GM12864 (cell line): ENCODE measurements at places on chromosomes 12 and 14.

- no peak for DNase-seq
These were observed at the start of gene PYGL for GRCh38 chr14:50943943-50944646. Gene PYGL, minus strand, starts transcription at chr14:50944483. Its CDS starts 80 bp downstream, at chr14:50944403.

DNA sequence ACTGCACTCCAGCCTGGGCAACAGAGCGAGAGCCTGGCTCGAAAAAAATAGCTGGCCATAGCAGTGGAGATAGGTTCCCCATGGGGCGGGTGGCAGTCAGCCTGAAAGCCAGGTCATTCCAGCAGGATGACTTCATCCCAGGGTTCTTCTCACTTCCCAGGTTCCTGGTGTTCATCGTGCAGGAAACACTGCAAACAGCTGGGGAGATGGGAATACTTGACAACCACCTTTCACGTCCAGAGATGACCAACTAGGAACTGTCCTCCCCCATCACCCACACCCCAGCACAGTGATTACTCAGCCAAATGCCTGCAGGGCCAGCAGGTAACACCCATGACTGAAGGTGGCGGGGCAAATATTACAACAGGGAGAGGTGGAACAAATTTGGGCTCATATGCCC is 1.7 kb downstream of the VSIG10 start:
- no peak for DNase-seq

GRCh38 chr12:16766736-16767135 is 160.8 kb upstream of the LMO3 start:
- no peak for DNase-seq

DNA sequence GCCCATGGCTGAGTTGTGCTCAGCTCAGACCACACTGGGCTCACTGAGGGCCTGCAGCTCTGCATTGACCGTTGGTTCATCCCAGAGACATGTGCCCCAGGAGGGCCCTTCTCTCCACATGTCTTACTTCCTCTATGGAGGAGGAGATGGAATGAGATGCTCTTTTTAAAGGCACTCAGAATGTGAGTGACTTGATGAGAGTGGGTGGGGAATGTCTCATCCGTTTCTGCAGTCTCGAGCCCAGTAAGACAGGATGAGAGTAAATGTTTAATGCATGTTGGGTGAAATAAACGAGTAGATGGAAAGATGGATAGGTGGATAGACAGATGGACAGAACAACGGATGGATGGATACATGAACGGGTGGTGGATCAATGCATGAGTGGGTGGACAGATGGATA is 68.8 kb upstream of the NOS1 start:
- DNase-seq, result no peak

DNA sequence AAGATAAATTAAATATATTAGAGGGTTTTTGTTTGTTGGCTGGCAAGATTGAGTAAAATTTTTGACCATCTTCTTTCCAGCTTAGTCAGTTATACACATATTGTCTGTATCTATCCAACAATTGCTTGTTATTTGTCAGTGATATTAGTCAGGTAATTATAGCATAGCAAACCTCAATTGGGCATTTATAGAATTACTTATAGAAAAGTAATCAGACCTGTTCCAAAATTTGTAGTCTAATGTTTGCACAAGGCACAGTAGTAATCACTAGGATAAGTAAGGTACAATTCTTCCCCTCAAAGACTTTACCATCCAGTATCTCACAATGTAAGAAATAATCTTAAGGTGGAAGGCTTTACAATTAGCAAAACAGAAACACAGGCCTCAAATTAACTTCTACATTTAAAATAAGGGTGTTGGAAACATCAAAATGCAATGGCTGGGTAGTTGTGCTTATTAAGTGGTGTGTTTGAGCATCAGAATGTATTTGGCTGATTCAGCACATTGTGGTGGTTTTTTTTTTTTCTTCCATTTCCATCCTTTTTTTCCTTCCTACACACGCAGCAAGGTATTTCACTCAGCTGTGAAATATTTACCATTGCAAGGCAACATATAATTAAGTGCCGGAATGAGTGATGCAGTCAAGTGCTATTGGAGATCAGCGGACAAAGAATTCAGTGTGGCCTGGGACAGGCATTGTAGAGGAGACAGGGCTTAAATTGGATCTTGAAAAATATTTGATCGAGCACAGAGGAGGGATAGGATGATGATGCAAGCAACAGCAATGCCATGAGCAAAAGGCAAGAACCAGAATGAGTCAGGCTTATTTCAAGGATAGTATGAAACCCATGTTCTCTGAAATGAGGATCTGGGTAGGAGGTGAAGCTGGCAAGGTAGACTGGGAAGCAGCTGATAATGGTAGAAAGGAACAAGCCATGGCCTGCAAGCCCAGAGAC is 178.2 kb downstream of the AKAP6 start:
- no peak for DNase-seq

- DNase-seq, result no peak
These were observed 25.4 kb downstream of the BCL11B start for GRCh38 chr14:99246536-99247097.

DNA sequence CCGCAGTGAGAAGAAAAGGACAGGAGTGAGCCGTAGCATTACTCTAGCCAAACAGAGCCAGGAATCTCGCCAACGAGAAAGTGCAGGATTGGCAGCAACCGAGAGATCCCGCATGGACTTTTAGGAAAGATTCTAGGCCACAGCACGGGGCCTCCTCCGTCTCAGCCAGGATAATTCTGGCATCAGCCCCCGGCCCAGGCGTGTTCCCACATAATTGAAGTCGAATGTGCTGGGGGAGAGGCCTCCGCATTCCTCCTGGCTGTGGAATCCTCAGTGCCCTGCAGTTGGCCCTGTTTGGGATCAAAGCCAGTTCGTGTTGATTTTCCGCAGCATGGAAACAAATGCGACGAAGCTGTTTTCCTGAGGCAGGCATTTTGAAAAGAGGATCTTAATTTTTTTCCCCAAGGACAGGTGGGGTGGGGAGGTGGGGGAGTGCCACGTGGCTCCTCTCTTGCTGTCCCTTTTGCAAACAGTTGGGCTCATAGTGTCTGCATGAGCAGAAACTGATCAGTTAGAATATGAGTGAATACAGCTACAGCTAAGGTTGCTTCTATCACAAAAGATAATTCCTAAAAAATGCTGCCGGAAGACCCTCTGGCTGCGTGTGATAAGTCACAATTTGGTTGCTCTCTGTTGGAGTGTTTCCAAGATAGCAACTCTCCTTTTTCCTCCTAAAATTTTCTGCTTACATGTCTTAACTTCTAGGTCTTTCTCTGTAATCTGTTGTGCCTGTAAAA is 37.3 kb upstream of the ATXN2 start:
- DNase-seq, result no peak

DNA sequence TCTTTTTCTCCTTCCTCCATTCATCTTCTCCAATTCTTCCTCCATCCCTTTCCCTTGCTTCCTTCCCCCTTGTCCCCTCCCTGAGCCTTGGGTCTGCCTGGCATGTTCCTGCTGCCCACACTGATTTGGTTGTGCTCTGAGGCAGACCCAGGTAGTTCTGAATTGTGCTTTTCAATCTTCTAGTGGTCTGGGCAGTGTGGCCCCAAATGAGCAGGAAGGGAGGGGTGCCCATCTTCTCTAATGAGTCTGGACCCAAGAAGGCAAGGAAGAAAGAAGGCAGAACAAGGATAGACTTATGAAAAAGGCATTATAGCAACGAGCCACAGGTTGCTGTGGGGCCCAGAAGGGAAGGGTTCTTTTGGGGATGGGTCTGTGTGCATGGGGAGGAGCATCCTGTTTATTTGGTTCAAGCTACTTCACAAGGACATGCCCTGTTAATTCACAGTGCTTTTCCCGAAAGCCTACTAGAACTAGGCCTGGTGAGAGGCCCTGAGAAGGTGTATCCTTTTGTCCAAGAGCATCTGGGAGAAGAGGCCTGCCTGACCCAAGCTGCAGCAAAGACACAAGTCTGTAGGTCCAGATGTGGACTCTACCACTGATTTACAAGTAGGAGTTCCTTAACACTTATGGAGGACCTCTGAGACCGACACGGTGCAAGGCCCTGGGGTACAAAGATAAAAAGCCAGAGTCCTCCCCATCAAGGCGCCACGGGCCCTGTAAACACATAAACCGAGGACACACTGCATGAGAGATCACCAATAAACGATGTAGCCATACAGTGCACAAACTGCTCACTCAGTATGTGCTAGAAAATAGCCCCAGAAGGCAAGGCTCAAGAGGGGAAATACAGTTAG is 1.1 kb upstream of the SUSD6 start:
- DNase-seq, result no peak

GRCh38 chr12:46959502-46959901 is 119.9 kb upstream of the PCED1B start:
- no peak for DNase-seq

DNA sequence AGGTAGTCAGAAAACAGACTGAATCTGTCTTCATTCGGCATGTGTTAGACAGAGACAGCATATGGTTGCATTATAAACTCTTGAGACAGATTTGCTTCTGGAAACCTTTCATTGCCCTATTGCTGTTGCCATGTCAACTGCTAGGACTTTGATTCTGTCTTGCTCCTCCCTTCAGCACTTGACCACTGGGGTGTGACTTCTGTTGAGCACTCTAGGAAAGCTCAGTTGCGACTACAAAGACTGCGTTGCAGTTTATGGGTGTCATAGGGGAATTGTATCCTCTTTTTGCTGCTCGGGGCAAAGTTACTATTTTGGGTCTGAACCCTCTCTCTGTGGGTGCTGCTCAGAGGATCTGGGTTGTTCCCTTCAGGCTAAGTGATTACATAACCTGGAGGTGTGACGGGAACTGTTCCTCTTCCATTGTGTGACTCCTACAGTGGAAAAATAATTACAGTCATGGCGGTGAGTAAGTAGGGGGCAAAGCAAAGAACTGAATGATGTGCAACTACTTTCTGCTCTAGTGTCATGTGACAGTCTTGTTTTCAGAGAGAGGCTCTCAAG is 44.3 kb upstream of the TRIM9 start:
- no peak for DNase-seq

- DNase-seq, result no peak
These were observed 65.5 kb upstream of the PRKD1 start for GRCh38 chr14:29993143-29993542.

DNA sequence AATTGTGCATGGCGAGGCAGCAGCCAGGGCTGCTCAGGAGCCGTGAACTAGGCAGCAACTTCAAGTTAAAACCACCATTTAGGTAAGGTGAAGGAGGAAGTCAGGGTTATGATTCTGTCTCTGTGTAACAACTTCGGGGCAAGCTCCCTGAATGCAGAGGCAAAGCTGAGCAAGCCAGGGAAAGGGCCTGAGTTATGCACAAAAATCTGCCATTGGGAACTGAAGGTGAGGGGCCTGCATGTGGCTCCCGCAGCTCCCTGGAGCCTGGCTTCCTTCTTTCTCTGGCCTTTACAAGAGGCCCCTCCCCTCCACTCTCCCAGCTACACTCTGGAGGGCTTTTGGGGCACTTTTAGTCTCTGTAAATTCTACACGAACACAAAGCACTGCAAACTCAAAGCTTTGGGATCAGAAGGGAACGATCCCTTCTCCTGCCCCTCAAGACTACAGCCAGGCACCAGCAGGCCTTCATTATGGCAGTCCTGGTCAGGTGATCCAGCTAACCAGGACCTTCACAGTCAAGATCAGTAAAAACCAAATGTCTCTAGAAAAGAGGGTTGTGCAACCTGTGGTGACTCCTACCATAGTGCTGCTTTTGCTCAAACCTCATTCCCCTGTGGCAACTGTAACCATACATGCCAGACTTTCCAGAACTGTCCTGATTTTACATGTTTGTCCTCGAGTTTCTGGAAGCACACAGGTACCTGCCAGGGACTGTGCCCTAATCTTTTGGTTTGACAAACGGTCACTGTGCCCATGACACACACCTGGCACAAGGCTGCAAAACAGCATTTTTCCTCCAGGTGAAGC is 67.2 kb upstream of the PTGR2 start:
- no peak for DNase-seq

DNA sequence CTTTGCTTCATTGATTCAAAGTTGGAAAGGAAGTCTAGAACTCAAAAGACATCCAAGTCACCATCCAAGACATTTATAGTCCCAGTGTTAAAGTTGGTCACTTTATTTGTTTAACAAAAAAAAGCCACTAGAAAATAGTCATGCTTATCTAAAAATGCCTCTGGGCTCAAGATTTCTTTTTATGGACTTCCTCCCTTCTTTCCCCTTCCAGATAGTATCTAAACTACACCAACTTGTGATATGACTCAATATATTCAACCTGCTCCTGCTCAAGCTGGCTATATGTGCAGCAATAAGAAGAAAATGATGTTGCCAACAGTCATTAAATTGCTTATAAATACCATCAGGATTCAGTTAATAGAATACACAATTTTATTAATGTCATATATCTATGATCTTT is 1177.1 kb downstream of the FLRT2 start:
- no peak for DNase-seq

DNA sequence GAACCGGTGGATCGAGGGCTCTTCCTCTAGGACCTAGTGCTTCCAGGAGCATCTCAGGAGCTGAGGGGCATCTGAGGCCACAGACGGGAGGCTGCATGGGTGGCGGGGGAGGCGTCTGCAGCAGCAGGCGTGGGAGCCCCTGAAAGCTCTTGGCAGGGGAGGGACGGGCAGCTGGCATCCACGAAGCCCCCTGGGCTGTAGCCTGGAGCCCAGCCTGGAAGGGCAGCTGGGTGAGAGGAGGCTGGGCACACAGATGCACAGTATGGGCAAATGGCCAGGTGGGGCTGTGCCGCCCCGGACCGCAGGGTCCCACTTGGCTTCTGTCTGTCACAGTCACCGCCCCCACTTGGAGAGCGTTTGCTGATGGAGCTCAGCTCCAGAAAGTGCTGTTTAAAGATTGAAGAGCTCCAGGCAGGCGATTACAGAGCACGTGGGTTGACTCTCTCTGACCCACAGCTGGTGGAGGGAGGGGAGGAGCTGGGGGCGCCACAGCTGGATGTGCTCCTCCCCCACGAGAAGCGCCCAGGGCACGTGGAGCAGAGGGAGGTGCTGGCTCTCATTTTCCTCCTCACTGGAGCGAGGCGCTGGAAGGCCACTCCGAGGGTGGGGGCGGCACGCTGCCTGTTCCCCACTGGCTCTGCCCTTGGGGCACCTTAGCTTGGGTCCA is 155.0 kb upstream of the C14orf180 start:
- no peak for DNase-seq

- DNase-seq, result no peak
These were observed 66.3 kb downstream of the SRRM4 start for GRCh38 chr12:119047641-119048040.

DNA sequence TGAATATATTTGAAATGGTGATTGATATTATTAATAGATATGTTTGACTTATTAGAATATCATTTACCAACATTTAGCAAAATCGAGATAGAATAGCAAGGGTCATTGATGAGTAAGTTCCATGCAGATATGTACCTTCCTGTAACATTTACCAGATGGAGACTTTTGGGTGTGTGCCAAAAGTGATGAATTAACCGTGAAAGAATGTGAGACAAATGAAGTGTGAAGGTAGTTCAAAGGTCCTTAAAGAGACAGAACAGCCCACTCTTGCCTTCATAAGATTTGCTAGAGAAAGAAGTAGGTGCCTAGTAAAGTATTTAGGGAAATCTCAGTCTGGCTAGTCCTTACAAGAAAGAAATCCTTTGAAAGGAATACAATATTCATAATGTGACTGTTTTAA is 45.5 kb downstream of the FGD4 start:
- DNase-seq, result no peak

- DNase-seq, result no peak
These were observed 113.1 kb upstream of the TMCC3 start for GRCh38 chr12:94763462-94763861.

GRCh38 chr14:41285186-41285748 is 321.4 kb upstream of the LRFN5 start:
- DNase-seq, result no peak

- no peak for DNase-seq
These were observed 78.0 kb downstream of the DBX2 start for GRCh38 chr12:44972746-44973421.
